ENCODE measurements at places on chromosomes 6 and 20.

- DNase-seq: no peak
These were observed 84.2 kb upstream of the BHLHE23 start for GRCh38 chr20:63090682-63091571.

- DNase-seq: peak; percentile 86
These were observed 73.1 kb downstream of the HIVEP2 start for GRCh38 chr6:142871910-142872331.

- no peak for DNase-seq
These were observed 15.9 kb upstream of the GDAP1L1 start for GRCh38 chr20:44231193-44231592.

DNA sequence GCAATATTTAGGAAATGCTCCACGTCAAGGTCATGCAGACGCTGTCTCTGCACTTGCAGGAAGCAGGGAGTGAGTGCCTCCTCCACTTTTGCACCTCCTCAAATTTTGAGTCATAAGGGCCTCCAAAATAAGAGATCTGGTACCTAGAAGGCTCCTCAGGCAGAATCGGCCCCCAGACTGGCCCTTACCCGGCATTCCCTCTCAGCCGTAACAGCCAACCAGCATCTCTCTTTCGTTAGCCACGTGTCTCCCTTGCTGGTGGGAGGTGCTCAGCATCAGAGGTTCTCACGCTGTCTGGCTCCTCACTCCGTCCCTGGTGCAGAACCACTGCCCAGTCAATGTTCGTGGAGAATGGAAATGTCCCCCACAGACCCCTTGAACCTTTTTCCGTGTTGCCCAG, 75.3 kb downstream of the ANKRD60 start:
- DNase-seq: no peak

- no peak for DNase-seq
These were observed 381 bp upstream of the BICRAL start for GRCh38 chr6:42781546-42781795.

- no peak for DNase-seq
These were observed 3.1 kb downstream of the RSPO3 start for GRCh38 chr6:127121637-127121960.

DNA sequence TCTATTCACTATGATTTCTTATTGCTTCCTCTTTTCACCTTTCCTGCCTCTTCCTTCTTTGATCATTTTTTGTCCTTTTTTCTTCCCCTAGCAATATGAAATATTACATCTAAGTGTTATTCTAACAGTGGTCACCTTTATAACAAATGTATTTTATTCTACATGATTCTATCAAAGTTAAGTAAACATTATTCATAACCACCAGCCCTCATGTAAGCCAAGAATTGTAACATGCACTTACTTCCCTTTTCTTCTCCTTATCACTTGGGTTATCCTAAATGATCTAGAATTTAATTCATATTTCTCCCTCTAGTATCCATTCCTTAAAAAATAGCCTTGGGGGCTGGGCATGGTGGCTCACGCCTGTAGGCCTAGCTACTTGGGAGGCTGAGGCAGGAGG, 88.3 kb upstream of the SLC22A23 start:
- no peak for DNase-seq

- DNase-seq: no peak
These were observed 42.0 kb upstream of the SLC2A12 start for GRCh38 chr6:134094441-134094840.

DNA sequence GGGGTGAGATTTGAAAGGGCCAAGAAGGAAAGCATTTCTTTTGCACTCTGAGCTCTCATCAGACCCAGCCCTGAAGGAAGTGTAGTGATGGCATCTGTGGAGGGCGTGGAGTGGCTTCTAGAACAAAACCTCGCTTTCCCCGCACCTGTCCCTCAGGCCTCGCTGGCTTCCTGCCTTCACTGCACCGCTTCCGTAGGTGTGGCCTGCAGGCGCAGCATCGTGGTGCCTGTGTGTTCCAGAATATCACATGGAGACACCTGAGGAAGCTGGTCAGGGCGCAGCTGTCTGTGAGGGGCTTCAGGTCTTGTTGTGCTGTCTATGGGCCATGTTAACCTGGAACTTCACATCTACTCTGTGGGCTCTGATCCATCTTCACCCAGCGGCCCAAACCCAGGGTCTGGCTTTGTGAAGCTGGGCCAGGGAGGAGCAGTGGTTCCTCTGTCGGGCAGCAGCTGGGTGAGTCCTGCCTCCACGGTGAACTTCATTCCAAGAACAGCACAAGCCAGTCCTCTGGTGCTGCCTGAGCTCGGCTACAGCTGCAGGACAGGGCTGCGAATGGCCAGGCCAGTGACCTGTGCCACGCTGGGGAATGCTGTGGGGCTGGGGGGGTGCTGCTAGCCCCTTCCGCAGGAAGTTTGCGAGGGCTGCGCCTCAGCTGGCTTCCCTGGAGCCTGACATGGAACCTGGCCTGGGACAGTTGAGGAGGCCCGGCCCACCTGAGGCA, 40.9 kb downstream of the DSTN start:
- DNase-seq: peak; percentile 44

DNA sequence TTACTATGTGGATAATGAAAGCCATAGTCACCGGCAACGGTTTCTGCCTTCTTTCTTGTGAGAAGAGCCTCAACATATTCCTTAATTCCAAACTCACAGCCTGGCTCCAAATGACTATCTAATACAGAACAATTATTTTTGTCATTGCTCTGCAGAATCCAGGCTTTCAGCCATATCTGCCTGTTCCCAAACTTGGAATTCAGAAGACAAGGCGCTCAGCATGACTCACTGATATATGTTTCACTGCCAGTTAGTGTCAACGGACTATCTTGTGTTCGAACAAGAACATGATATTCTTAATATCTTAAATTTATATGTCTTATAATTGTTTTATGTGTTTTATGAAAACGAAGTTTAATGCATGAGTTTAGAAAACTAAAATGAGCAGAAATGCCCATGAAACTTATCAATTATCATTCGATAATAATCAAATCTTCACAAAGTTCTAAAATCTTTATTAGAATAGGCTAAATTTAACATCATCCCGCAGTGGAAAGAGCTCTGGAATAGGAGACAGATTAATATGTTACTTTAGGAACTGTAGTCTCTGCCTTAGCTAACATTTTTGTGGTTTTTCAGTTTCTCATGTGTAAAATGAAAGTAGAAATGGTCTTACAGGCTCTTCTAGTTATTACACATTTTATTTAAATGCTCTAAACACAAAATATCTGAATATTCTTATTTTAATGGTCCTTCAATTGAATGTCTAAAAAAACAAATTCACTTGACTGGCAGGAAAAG, 669.3 kb upstream of the GJE1 start:
- DNase-seq: no peak

- no peak for DNase-seq
These were observed 43.2 kb downstream of the STK35 start for GRCh38 chr20:2144850-2145249.

DNA sequence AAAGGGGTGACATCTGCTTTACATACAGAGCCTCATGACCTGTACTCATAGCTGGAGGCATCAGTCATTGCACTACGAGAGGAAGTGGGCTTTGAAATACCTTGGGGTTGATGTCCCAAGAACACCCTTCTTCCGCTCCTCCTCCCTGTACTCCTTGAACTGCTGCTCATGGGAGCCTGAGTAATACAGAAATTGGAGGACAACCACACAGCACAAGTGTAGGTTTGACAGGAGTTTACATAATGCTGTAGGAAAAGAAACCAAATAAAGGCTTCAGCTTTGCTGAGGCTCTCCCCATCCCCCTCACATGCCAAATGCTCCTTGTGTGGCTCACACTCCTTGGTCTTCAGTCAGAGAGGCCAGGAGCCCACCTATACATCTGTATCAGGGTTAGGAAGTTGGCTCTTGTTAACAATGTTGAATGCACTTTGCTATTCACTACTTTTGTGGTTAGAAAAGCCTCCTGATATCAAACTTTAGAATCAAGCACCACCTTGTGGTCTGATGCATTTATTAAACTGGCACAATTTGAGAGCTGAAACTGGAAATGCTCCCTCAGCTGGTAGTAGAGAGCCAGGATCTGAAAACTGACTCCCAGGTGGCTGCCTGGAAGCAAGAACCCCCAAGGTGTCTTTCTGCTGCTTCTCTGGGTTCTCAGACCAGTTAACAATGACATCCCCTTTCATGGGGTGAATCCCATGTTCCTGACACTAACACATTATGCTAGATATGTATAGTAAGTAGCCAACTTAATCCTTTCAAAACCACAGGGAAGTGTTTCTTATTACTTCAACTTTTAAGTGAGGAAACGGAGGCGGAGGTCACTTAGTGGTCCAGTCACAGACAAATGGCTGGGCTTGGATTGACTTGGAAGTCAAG, 56.2 kb upstream of the EDN1 start:
- peak; percentile 82 for DNase-seq

DNA sequence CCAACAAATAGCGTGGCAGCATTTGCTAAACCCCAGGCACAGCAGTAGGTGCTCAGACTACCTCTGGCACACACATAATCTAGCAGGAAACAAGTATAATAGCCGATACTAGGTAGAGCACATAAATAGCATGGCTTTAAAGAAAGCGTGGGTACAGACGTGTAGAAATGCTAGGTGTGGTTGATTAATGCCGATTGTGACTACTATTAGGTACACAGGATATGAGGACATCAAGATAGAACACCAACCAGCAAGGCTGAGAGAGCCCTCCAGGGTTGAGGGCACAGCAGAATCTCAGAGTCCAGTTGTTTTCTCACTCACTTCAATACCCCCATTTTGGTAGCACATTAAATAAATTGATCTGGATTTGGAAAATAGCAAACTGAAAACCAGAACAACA, 100.5 kb downstream of the PKHD1 start:
- DNase-seq: no peak

DNA sequence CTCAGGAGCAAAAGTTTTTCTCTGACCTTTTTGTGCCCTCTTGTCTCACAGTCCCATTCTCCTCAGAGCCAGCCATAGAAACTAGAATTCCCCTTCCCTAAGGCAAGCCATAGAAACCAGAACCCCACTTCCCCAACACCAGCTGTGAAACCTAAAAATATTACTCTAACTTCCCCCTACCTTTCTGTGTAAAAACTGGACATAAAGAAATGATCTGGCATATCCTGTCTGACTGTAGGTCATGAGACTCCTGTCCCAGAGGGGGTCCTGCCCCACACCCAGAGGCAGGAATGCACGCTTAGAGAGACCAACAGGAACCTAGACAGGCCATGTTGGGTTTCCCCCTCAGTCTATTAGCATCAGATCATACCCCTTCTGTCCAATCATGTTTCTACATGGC, 140.6 kb upstream of the SLC22A16 start:
- no peak for DNase-seq

GRCh38 chr6:168648240-168649125, 207.5 kb downstream of the SMOC2 start:
- no peak for DNase-seq

GRCh38 chr6:22133357-22133756, 163.5 kb downstream of the PRL start:
- no peak for DNase-seq

DNA sequence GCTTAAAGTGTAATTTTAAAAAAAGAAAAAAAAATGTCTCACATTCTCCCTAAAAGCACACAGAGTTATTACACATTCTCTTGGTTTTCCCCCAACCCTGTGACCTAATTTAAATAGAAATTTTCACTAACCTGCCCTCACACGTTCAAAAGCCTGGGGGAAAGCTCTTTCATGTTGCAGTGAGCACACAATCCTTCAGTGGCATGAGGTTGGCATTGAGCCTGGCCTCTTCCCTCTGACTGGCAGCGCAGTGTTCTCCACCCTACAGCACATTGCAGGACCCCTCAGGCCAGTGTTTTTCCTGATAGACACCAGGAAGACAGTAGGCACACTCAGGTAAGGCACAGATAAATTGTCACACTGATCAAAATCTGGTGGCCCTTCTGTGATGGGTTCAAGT, 34.1 kb downstream of the TNFRSF21 start:
- no peak for DNase-seq

DNA sequence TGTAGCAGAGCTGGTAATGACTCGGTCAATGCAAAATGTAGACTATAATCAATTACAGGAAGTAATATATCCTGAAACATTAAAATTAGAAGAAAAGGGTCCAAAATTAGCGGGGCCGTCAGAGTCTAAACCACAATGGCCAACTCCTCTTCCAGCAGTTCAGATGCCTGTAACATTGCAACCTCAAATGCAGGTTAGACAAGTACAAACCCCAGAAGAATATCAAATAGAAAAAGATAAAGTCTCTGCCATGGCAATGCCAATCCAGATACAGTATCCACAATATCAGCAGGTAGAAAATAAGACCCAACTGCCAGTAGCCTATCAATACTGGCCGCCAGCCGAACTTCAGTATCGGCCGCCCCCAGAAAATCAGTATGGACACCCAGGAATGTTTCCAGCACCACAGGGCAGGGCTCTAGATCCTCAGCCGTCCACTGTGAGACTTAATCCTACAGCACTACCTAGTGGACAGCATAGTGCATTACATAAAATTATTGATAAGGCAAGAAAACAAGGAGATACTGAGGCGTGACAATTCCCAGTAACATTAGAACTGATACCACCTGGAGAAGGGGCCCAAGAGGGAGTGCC, 158.4 kb downstream of the GPX5 start:
- DNase-seq: peak; percentile 45

- DNase-seq: no peak
These were observed 4.8 kb upstream of the SDCBP2 start for GRCh38 chr20:1333462-1334369.

- no peak for DNase-seq
These were observed 186.9 kb downstream of the AKAP7 start for GRCh38 chr6:131322125-131322524.

DNA sequence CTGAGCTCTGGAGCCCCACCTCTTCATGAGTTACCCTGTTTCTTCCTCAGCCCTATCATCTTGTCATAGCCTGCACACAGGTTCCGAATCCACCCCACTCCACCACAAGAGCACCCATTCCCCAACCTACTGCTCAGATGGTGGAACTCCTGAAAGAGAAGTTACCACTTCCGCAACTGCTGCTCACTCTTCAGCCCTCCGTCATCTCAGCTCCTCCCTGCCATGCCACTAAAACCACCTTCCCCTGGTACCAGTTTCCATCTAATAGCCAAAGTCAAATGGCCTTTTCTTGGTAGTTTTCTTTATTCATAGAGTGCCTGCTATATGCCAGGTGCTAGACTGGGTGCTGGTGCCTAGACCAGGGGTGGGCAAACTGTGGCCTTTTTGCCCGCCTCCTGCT, 3.9 kb downstream of the RAB22A start:
- peak; percentile 24 for DNase-seq

- no peak for DNase-seq
These were observed 5.0 kb upstream of the KCNK16 start for GRCh38 chr6:39327507-39327906.

- no peak for DNase-seq
These were observed 32.4 kb downstream of the SLC2A12 start for GRCh38 chr6:134020071-134020470.

DNA sequence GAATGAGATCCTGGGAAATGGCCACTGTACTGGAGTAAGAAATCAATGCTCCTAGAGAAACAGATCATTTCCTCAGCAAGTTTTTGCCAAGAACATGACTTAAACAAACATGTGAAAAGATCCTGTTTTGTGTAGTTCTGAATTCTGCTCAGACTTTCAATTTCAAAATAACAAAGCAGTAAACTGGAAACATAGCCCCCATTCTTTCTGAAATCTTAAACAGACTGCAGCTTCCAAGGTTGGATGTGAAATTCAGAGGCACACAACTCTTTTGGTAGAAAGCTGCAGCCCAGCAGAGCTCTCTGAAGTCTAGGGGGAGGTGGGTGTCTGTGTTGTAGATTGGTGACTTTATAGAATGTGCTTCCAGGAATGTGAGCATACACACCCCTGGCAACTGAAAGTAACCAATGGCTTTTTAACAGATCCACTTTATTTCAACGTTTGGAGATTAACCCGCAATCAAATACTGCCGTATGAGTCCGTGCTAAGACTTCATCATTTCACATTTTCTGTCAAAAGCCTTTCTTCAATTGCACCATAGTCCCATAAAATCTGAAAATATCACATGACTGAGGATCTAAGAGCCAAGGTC, 86.4 kb downstream of the ATXN1 start:
- DNase-seq: no peak

Data from activated CD4-positive, alpha-beta T cell treated with anti-CD3 and anti-CD28 coated beads, Interleukin-2, Interleukin-4, amounts not matched to agents 100 ng/mL and 50 ng/mL, durations not matched to agents 16 hours and 8 hours (primary cell).